ENCODE measurements at places on chromosomes 11 and 22. TPM values are rescaled to one million over a fixed set of nuclear protein-coding genes. Genes with fewer than 3 reads are reported as not detected.

IGSF9B gene
- total RNA-seq: 0.58 TPM

SCGB1C1 gene
- not detected for total RNA-seq

CBLIF gene
- 446 TPM for total RNA-seq

P4HA3 gene
- 0.87 TPM for total RNA-seq

AASDHPPT gene
- total RNA-seq: 50.9 TPM

OR52B2 gene
- total RNA-seq: not detected

OR51B5 gene
- 1.2 TPM for total RNA-seq

CACNA1I gene
- not detected for total RNA-seq

HPX gene
- total RNA-seq: not detected

CSF2RB gene
- total RNA-seq: 11.9 TPM

TRIM29 gene
- total RNA-seq: not detected

RFPL1 gene
- not detected for total RNA-seq

TH gene
- total RNA-seq: not detected

INS gene
- total RNA-seq: not detected

RIMBP3C gene
- under 0.01 TPM for total RNA-seq

CHRNA10 gene
- 0.18 TPM for total RNA-seq

DNA sequence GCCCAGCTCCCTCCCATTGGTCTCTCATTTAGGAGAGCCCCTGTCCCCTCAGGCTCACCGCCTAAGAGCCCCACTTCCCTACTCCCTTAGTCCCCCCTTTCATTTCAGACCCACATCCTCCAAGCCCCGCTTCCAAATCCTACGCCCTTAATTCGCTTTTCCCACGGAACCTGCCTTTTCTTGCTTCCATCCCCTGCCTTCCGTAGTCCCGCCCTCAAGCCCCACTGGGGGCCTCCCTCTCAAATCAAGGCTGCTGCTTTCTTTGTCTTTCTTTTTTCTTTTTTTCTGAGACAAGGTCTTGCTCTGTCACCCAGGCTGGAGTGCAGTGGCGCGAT lies 396 bp downstream of the CCDC157 start:
- DNase-seq: no peak

DNA sequence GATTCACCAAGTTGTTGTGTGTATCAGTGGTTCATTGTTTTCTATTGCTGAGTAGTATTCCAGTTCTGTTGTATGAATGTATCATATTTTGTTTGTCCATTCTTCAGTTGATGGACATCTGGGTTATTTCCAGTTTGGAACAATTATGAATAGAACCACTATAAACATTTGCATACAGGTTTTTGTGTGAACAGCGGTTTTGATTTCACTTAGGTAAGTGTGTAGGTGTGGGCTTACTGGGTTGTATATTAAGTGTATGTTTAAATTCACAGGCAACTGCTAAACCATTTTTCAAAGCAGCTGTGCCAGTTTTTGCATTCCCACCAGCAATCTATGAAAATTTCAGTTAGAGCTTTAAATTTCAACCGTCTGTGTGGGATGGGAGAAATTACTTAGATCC lies 217.8 kb downstream of the NELL1 start:
- DNase-seq: no peak

DNA sequence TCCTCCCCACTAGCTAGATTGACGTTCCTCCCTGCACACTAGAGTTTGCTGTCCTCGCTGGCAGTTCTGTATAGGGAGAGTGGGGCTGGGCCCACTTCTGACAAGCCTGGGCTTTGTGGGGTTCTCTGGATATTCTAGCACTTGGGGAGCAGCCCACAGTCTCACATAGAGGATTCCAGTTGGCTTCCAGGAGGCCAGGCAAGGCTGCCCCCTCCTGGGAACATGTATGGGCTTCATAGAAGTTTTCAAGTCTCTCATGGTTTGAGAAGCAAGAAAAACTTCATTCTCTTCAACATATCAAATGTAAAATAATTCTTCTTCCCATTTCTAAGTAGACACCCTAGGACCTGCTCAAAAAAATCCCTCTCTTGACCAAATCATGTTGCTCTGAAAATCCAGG lies 87.5 kb downstream of the NAV2 start:
- peak; percentile 47 for DNase-seq

- DNase-seq: peak; percentile 97
Observed at GRCh38 chr11:819129-819931, 616 bp downstream of the PNPLA2 start.

- DNase-seq: no peak
Observed at GRCh38 chr11:2295971-2296912, 5.5 kb downstream of the C11orf21 start.

GRCh38 chr11:78656327-78656726 lies 81.7 kb upstream of the NARS2 start:
- no peak for DNase-seq

DNA sequence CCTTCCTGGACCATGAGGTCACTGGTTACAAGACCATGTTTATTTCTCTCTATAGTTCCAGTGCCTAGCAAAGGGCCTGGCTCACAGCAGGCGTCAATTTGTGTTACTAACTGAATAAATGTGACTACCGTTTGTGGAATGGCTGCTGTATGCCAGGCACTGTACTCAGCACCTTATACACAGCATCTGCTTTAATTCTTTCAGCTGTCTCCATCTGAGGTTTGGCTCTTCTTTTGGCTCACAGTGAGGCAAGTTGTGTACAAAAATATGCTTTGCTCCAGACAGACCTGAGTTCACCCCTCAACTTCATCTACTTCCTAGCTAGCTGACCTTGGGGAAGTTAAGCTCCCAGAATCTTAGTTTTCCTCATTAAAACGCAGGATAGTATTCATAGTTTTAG lies 75.3 kb upstream of the PHOX2A start:
- no peak for DNase-seq

- no peak for DNase-seq
Observed at GRCh38 chr11:120974965-120975364, 48.9 kb upstream of the TBCEL start.

GRCh38 chr11:34495239-34495723 lies 18.3 kb downstream of the ELF5 start:
- no peak for DNase-seq

DNA sequence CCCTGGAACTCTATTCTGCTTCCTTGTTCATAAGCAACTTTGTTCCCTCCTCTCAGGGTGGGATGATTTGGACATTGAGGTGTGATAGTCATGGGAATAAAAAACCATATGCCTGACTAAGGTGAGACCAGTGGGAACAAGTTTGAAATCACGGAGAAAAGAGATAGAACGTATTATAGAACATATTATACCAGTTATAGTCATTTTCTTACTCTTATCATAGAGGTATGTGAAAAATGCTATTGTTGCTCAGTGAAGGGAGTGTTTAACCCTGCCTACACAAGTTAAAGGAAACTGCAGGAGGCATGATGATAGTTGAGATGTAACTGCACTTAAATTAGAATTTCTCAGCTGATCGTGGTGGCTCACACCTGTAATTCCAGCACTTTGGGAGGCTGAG lies 15.5 kb downstream of the OR6Q1 start:
- DNase-seq: no peak

DNA sequence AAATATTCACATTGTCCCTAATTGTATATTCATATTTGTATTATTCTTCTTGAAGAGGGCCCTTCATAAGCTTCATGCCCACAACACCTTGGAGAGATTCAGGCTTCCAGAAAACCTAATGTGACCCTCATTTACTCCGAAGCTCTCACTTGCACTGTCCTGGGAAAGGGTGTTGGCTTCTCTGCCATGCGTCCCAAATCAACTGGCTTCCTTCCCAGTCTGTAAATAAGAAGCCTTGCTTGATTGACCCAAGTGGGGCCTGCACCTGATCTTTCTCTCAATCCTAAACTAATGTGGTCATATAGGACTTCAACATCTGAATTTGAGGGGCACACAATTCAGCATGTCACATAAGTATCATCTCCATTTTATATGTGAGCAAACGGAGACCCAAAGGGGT lies 40.5 kb upstream of the ZBTB16 start:
- peak; percentile 35 for DNase-seq

GRCh38 chr11:32148895-32149294 lies 58.0 kb downstream of the RCN1 start:
- DNase-seq: no peak

- DNase-seq: no peak
Observed at GRCh38 chr22:25420925-25421904, 143.3 kb upstream of the GRK3 start.

- no peak for DNase-seq
Observed at GRCh38 chr22:27064386-27064785, 407.0 kb downstream of the MIAT start.

GRCh38 chr11:75474878-75475766 lies 42.1 kb upstream of the KLHL35 start:
- DNase-seq: peak; percentile 84

- DNase-seq: peak; percentile 61
Observed at GRCh38 chr11:65653229-65654225, 9.2 kb downstream of the RELA start.

DNA sequence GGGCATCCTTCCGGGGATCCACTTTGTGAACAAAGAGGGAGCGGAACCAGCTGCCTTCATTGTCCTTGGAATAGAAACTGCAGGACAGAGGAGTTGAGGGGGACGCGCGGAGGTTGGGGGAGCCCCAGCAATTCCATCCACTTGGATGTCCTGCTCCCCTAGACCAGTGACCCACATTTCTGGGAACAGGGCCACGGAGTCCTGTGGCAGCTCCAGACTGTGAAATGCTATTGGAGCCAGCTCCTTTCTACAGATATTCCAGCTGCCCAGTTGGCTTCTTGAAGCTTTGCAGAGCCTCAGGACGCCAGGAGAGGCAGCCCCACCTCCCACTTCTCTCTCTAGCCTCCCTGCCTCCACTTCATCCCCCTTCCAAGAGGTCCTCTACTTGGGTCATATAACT lies 10.5 kb downstream of the NIPSNAP1 start:
- DNase-seq: no peak
